CD4-positive, alpha-beta T cell treated with Interleukin-6 at 100 ng/mL for 8 hours (primary cell): ENCODE measurements at places on chromosomes 3 and 15.

GRCh38 chr3:193660171-193660570 is 67.2 kb downstream of the OPA1 start:
- DNase-seq, result no peak

DNA sequence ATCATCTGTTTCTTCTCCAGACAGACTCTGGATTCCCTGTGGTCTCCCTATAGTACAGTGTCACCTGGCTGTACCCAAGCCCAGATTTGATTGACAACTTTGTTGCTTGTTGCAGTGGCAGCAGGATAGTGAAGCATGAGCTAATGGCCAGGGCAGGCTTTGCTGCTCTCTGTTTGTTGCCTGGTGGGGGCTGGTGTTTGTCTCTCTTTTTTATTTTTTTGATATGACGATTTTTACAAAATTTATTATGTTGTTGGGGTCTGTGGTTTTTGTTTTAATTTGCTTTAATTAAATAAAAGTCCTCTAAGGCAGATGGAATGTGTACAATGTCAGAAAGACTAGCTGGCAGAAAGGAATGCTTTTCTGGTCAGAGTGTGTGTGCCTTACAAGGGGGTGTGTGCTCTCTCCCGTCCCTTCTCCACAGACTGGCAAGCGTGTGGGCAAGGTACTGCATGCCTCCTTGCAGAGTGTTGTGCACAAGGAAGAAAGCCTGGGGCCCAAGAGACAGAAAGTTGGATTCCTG is 15.2 kb upstream of the CLEC3B start:
- no peak for DNase-seq

DNA sequence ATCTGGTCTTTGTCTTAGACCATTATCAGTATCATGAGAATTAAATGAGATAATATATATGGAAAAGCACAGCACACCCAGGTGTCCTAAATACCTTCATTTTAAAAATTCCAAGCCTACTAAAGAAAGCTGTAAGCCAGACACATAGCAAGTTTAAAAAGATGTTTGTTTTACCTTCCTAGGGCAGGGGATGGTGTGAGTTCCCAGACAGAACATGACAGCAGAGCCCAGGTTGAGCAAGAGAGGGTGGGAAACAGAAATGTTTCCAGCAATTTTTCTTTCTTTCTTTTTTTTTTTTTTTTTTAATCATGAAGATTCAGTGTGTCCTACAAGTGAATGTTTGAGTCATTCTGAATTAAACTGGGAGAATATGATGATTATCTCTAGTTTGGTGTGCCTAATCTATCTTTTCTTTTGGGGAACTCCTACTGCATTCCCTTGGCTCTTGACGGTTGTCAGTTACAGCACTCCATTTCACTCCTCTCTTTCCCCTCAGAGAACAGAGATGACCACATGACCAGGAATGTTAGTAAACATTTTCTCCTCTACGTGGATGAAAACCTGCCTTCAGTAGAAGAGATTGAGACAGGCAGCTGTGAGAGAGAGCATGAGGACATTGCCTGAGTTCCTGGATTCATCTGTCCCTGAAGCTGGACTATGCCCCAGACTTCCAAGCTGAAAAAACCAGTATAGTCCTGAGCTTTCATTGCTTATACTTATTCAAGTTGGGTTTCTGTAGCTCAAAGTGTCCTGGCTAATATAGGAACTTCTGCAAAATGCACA is 54.5 kb upstream of the ARL14 start:
- DNase-seq, result no peak

GRCh38 chr3:53357458-53357857 is 10.1 kb upstream of the DCP1A start:
- DNase-seq, result no peak

DNA sequence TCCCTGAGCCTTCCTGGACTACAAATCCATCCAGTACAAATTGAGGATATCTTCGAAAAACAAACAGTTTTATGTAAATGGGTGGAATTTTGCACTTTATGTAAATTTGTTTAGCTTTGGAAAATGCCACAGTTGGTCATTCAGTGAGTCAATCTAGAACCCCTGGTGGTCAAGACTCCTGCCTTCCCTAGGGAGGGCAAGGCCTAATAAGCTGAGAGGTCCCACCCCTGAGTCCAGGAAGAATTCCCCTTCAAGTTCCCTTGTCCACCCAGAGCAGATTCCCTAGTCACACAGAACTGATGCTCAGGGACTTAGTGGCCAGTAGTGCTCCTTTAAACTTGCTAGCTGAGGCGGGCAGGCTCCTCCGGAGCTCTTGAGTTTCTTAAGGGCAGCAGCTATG is 6.1 kb upstream of the RUBCN start:
- no peak for DNase-seq
